ENCODE measurements at places on chromosomes 6 and 20.
A peak's percentile ranks its signal among the peaks of the same experiment; 100 is the strongest.

- no peak for DNase-seq
Observed at GRCh38 chr6:158324136-158324535, 11.9 kb downstream of the TULP4 start.

GRCh38 chr20:57614490-57615444 is 5.5 kb downstream of the ZBP1 start:
- DNase-seq, result no peak

DNA sequence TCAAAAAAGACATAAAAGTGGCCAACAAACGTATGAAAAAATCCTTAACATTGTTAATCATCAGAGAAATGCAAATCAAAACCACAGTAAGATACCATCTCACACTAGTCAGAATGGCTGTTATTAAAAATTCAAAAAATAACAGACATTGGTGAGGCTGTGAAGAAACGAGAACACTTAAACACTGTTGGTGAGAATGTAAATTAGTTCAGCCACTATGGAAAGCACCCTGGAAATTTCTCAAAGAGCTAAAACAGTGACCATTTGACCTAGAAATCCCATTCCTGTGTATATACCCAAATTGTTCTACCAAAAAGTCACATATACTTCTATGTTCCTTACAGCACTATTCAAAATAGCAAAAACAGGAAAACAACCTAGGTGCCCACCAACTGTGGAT is 24.9 kb upstream of the NT5E start:
- no peak for DNase-seq

GRCh38 chr6:40720375-40720748 is 133.2 kb upstream of the LRFN2 start:
- DNase-seq, result no peak

DNA sequence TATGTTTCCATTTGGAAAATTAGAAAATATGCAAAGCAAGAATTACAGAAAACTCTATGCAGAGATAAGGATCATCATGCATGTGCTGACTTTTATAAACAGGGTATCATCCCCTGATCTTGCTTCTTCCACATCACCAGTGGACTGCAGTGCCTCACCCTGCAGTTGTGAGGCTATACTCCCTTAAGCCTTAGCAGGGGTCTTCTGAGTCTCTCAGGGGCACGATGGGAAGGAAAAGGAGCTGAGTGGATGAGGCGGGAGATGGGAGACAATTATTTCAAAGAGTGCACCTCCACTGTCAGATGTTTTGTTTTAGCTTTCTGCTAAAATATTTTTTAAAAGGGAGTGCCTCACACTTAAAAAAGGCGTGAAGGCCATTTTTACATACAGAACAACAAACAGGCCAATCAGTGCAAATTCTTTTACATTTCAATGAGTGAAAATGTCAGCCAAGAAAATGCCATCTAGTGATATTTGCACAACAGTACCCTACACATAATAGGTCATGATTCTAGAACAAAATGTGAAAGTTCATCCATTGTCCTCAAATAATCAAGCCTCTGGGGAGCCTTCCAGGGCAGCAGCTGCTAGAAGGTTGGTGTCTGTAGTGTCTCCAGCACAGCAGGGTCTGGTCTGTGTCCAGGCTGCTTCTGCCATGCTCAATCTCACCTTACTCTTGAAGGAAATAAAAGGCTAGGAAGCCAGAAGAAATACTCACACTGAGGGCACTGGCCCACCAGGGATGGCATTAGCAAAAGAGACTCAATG is 13.2 kb upstream of the SERPINB9 start:
- DNase-seq, result no peak

DNA sequence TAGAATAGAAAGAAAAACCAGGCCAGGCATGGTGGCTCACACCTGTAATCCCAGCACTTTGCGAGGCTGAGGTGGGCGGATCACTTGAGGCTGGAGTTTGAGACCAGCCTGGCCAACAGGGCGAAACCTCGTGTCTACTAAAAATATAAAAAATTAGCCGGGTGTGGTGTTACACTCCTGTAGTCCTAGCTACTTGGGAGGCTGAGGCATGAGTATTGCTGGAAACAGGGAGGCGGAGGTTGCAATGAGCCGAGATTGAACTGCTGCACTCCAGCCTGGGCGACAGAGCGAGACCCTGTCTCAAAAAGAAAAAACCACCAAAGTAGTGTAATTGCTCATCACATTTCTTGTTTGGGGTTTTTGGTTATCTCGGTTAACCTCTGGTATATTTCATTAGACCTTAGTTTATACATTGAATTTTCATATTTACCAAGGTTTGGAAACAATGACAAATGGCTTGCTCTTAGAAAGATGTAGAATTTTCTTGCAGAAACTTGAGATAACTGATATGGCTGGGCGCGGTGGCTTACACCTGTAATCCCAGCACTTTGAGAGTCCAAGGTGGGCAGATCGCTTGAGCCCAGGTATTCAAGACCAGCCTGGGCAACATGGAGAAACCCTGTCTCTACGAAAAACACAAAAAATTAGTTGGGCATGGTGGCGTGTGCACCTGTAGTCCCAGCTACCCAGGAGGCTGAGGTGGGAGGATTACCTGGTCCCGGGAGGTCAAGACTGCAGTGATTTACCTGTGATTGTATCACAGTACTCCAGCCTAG is 14.2 kb downstream of the ITCH start:
- no peak for DNase-seq

GRCh38 chr20:36469973-36470372 is 71.3 kb upstream of the MYL9 start:
- no peak for DNase-seq

DNA sequence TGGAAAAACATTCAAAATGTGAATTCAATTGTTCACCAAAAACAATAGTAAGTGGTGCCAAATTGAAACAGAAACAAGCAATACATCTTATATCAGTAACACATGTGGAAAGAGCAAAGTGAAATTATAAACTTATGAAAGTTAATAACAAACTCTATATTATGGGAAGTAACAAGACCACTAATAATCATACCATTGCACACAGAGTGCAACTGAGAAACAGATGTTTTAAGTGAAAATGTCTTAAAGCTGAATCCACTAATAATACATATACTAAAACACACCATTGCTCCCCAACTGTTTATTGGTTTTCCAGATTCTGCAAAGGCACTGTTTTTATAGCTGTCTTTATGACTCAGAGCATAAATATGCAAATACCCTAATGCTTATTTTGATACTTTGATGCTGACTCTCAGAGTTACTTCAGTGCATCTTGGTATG is 292.3 kb downstream of the RFPL4B start:
- no peak for DNase-seq

DNA sequence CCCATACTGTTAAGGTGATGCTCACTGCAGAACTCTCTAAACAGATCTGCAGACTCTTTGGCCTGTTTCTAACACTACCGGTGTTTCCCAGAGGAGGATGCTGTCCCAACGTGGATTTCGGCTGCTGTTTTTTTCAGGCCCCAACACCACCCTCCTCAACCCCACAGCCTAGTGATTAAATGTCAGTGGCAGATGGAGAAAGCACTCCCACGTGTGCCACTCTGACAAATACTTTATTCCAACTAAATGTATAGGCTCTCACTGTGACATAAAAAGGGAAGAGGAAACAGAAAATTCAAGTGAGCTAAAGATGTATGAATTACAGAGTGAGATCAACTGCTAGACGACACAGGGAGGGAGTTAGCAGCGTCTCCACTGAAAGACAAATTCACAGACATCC is 3.6 kb downstream of the TBC1D20 start:
- DNase-seq, result no peak

- no peak for DNase-seq
Observed at GRCh38 chr6:26660000-26660361, 435 bp upstream of the ZNF322 start.

DNA sequence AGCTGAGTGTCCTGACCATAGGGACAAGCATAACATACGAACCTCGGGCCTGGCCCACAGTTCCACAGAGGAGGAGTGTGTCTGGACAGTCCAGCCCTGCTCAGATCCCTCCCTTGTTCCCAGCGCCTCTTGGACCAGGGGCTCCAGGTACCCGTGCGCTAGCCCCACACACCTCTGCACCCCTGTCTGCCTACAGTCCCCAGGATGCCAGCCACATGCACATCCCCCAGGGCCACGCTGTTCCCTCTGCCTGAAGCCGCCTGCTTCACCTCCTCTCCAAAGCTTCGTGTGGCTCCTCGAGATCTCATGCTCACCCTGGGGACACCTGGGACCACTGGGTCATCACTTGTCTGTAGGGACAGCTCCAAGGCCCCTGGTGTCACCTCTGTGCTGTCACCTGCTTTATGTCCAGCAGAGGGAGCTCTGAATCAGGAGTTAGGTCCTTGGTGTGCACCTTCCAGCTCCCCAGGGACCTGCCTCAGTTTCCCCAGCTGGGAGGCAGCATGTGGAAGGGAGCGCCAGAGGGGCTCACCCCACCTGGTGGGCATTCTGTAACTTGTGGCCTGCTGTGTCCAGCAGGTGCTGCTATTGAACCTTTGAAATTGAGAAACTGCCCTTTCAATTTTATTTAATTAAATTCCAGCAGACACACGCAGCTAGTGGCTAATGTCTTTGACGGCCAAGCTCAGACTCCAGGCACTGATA is 7.3 kb upstream of the YTHDF1 start:
- DNase-seq, result peak; percentile 76

- DNase-seq, result no peak
Observed at GRCh38 chr6:53241938-53242337, 93.3 kb upstream of the GCM1 start.

- no peak for DNase-seq
Observed at GRCh38 chr6:1400126-1400850, 10.9 kb downstream of the FOXF2 start.

DNA sequence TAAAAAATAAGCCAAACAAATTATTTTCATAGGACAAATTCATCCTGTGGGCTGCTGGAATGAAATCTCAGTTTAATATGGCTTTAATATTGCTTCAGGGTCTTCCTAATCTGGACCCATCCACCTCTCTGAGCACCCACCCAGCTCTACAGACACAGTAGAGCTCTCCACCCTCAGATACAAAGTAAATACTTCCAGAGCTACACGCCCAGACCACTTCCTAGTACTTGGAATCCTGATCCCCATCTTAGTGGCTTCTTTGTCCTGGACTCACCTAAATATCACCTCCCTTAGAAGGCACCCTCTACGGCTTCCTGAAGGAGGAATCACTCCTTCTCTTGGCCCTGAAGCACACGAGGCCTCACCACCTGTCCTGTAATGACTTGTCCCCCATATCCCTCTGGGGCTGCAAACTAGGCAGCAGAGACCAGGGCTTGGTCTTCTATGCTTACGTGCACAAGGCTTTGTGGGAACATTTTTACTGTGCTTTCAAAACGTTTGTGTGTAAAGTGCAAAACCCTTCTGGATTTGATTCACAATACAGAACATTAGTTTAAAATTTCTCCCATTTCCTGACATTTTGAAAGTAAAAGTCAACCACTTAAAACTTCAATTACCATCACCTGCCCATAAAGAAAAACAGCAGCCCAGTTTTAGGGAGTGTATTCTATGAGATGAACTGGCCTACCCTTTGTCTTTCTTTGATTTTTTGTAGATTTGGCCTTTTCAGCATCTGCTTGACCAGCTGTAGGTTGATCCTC is 2.4 kb downstream of the CTCFL start:
- DNase-seq, result no peak

GRCh38 chr20:2671977-2672376 is 8.0 kb upstream of the IDH3B start:
- peak; percentile 40 for DNase-seq

- DNase-seq, result no peak
Observed at GRCh38 chr6:158839796-158840195, 20.6 kb upstream of the EZR start.

DNA sequence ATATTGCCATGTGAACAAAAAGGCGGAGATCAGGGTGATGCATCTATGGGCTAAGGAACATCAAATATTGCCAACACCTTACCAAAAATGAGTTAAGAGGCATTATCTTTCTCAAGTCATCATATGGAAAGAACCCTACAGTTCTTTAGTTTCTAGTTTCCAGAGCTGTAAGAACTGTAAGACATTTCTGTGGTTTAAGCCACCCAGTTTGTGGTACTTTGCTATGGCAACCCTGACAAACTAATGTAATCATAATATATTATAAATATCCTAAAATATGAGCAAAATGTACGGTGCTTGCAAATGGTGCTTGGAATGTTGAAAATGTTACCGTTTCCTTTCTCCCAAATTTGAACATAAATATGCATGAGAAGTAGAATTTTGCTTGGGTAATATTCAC is 349.6 kb downstream of the PHF3 start:
- DNase-seq, result no peak

DNA sequence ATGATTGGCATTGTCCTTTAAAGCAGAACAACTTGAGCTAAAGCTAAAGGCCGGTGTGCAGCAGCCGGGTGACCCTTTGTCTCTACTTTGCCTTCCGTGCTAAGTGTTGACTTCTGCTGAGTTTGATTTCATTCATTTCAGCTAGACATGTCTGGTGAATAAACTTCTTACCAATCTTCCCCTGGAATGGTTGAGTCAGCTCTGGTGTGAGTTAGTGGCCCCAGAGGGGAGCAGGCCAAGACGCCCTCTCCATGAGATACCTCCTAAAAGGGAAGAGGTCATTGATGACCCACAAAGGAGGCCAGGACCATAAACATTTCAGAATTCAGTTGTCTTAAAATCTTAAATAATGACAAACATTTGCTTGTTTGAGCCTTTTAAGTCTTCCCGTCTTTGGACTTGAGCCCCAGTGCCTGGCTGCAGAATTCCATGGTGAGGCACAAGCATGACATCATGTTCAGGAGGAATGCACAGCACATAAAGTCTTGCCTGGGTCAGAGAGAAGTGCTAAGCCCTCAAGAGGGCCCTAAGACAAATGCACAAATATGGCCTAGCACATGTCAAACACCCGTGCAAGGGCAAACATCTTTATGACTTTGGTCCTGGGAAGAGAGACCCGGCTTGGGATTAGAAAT is 96.3 kb upstream of the NEDD9 start:
- no peak for DNase-seq

DNA sequence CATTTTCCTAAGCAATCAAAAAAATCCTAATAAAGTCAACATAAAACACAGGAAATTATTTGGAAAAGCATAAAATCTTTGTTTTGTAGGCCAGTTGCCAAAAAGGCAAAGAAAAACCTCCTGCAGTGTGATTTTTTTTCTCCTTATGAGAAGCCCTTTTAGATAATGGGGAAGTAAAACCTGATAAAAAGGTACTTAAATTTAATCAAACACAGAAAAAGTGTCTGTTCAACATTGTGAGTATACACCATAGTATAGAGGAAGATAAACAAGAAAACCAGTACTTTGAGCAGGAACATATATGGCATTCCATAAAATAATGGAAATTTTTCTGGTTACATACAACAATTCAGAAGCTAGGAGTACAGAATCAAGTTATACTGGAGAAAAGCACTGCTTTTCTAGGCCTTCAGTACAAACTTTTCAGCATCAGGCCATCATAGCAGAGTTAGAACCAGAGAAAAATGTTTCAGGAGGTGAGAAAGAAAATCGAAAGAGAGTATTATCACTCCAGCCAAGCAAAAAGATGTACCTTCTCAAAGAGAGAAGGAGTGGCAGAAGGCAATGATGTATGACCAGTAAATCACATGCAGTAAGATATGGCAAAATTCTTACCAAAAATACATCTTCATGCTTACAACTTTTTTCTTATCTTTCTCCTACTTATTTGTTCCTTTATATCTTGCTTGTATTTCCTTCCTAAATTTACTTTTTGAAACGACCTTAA is 494.9 kb downstream of the KIF16B start:
- no peak for DNase-seq

Data from neural progenitor cell (in vitro differentiated cells).